ENCODE measurements at places on chromosomes 1 and 21.

DNA sequence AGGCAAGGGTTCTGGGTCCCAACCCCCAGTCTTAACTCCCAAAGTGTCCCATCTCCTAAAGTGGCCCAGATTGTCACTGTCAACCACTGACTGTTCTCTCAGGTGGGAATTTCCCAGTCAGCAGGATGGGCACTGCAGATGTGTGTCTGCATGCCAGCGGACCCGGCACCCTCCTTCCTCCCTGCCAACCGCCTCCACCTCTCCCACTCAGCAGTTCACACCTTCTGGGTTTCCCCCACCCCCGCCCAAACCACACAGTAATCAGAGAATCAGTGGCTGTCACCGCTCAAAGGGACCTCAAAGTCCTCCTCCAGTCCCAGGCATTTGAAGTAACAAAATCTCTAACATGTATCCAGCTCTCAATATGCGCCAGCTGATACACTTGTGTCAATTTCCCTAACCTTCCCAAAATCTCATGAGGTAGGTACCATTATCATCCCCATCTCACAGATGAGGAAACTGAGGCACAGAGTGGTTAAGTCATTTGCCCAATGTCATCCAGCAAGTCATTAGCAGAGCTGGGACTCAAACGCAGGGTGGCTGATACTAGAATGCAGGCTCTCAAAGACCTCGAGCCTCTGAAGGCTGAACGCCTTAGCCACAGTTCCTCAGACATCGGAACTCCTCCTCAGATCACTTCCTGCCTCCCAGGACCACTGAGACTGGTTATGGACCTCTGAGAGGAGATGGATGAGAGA lies 4.8 kb downstream of the RUNX3 start:
- no peak for DNase-seq

- DNase-seq: peak; percentile 91
Measured at GRCh38 chr1:155978325-155978972, at the start of gene ARHGEF2. TSS of gene ARHGEF2 (minus strand) at chr1:155978547. CDS start at chr1:155978427, 120 bp downstream.

DNA sequence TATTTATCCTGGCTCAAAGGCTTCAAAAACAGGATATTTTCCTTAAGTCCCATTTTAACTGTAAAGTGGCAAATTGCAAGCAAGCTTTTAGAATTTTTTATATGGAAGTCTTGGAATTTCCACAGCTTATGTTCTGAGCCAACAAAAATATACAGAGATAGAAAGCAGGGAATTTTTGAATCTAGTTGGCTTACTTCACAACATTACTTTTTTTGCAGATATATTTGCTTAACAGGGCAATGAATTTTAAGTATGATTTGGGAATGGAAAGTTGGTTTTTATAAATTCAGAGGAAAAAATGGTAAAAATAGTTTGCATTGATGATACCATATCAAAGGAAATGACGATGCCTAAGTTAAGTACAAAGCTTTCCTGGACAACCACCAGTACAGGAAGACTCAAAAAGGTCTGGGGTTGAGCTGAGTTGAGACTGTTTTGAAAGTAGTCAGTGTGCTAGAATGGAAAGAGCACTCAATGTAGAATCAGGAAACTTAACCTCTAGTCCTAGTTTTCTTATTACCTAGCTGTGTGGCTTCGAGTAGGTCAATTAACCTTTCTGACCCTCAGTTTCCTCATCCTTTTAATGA lies 11.0 kb upstream of the VCAM1 start:
- no peak for DNase-seq

DNA sequence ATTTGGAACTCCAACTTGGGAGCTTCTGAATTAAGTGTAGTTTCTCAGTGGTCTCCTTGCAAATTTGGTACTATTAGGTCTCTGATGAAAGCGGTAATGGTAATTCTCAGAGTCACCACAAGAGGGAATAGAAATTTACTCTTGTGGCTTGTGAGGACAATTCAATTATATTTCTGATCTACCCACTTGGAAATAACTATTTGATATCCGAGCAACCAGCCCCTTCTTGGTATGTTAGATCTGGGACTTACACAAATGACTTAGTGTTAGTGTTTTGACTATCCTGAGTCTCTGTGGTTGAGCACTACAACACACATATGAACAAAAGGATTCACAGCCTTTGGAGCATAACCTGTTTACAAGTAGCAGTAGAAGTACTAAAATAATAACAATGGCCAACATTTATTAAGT lies 68.1 kb downstream of the RPS6KA1 start:
- no peak for DNase-seq

- no peak for DNase-seq
Measured at GRCh38 chr1:111720274-111720976, 18.8 kb downstream of the INKA2 start.

GRCh38 chr1:66502086-66502485 lies 31.9 kb upstream of the SGIP1 start:
- no peak for DNase-seq

DNA sequence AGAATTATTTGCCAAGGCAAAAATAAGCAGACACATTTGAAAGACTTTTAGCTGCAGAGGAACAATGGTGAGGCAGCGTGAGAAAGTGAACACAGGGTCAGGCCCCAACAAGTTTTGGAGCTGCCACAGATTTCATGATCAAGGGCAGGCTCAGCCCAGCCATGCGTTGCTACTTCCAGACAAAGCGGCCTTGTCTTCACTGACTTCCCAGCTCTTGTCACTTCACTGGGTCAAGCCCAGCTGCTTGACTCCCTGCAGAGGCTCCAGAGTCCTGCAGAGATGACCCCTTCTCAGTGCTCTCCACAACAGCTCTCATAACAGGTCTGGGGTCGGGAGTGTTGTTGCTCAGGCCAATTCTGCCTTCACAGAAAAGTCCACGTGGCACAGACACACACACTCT lies 35.8 kb downstream of the HHAT start:
- no peak for DNase-seq

DNA sequence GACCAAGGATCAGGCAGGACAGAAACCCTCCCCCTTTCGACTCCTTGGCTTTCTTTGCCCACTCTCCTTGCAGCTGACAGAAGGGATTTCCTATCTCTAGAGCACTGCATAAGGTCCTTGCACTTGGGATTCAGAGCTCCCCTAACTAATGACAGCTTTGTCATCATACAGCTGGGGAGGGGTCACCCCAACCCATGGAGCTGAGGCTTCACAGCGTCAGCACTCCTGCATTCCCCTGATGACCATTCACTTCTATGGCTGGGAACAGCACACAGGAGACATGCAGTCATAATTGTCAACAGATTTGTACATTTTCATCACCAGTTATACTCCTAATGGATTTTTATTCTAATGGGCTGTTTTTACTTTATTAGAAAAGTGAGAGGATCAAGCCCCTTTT lies 161.7 kb upstream of the C1orf87 start:
- no peak for DNase-seq

DNA sequence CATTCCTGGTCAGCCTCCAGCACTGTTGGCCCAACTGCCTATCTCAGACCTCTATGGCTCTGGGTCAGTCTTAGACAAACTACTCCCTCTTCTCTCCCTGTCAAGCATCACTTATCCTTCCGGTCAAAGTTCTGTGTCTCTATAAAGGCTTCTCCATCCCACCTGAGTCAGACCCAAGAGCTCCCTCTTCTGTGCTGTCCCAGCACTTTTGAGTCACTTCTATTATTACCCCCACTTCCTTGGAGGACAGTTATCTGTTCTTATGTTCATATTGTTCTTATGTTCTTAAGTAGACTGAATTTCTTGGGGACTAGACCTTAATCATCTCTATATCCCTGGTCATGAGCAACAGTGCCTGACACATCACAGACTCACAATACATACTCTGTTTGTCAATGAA lies 29.2 kb upstream of the IL10 start:
- DNase-seq: no peak

DNA sequence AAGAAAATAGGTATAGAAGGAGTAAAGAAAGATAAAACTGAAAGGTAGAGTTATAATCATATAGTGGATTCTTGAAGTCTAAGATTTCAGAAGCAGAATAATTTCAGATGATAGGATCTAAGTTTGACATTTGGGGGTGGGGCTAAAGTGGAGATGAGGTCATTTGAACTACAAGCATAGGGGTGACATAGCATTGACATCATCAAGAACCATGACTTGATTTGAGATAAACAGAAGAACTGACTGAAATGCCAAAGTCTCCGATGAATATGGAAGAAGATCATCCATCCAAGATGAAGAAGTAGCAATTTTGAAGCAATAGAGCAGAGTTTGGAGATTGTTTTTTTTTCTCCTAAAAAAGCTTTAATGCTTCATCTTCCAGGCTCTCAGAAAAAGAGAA lies 122.3 kb downstream of the MACF1 start:
- DNase-seq: no peak

- DNase-seq: no peak
Measured at GRCh38 chr1:34794790-34795180, 2.0 kb downstream of the GJA4 start.

- DNase-seq: peak; percentile 68
Measured at GRCh38 chr1:39973503-39974135, 18.7 kb downstream of the MFSD2A start.

GRCh38 chr21:41752231-41752681 lies 14.6 kb downstream of the RIPK4 start:
- DNase-seq: no peak

GRCh38 chr1:53835491-53835890 lies 2.6 kb downstream of the NDC1 start:
- no peak for DNase-seq

GRCh38 chr1:151221616-151222015 lies 23.3 kb downstream of the PIP5K1A start:
- DNase-seq: no peak

DNA sequence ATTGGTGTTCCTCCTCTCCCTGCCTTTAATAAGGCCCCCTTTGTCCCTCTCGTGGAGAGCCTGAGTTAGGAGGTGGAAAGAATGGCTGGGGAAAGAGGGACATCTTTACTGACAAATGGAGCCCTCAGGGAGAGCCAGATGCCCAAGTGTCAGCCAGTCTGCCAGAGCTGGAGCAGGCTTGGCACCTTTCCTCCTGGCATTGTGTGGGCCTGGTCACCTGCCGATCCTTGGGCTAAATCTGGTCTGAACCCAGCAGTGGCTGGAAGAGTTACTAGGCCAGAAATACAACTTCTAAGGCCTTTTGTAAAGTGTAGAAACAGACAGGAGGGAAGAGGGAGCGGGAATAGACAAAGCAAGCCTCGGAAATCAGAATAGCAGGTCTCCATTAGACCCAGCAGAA lies 24.9 kb downstream of the VANGL1 start:
- DNase-seq: no peak

- no peak for DNase-seq
Measured at GRCh38 chr21:45250914-45251634, 36.6 kb downstream of the POFUT2 start.

Data from NT2/D1 (cell line).